GM23248 (cell line): ENCODE measurements at places on chromosomes 11 and 22. TPM values are rescaled to one million over a fixed set of nuclear protein-coding genes. Genes with fewer than 3 reads are reported as not detected.

DNA sequence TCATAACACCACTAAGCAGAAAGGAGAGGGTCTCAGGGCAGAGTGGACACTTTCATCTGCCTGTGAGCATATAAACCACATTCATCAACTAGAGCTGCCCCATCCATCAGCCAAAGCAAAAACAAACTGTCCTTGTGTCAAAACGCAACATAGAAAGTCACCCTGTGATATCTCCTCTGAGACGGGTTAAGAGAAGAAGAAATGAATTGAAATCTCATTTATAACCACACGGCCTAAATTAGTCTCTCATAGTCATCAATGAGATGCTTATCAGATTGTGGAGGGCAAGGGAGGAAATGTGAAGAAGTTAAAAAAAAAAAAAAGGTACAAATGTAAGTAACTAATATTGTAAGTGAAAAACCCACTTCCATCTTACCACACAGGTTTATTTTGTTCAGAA, 75.7 kb downstream of the SIK3 start:
- DNase-seq: no peak

GRCh38 chr11:35986947-35987346, 43.1 kb downstream of the LDLRAD3 start:
- DNase-seq: no peak

- DNase-seq: no peak
Observed at GRCh38 chr11:21556926-21557325, 636.0 kb upstream of the ANO5 start.

GRCh38 chr22:49160261-49161001, 667.2 kb downstream of the BRD1 start:
- DNase-seq: no peak

- DNase-seq: peak; percentile 73
Observed at GRCh38 chr22:38309614-38310517, 7.4 kb downstream of the CSNK1E start.

Gene VPREB3
- total RNA-seq: not detected in 2 replicates

DNA sequence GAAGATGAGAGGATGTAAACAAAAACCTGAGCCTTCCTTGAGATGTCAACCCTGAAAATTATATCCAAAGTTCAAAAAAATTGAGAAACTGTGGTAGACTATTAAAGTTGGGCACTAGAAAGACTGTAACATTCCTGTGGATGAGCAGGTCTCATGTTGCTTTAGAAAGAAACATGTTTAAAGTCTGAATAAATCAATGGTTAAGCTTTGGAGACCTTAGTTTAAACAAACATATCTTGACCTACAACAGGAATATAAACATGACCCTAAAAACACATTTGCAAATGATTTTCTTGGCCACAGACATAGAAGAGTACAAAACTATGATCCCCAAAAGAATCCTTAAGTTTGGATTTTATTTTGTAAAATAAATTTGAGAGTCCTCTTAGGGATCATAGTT, 38.1 kb upstream of the PCF11 start:
- no peak for DNase-seq

- peak; percentile 72 for DNase-seq
Observed at GRCh38 chr11:109247071-109247470, 174.9 kb upstream of the C11orf87 start.

Gene TST
- total RNA-seq: 44.5 and 46.7 TPM in 2 replicates

Gene PAMR1
- total RNA-seq: 141 and 151 TPM in 2 replicates

Gene ZNF70
- total RNA-seq: 2.5 and 3.3 TPM in 2 replicates

Gene FOSL1
- total RNA-seq: 80.6 and 88.9 TPM in 2 replicates

GRCh38 chr22:26065847-26066246, 103.4 kb upstream of the SEZ6L start:
- DNase-seq: no peak

DNA sequence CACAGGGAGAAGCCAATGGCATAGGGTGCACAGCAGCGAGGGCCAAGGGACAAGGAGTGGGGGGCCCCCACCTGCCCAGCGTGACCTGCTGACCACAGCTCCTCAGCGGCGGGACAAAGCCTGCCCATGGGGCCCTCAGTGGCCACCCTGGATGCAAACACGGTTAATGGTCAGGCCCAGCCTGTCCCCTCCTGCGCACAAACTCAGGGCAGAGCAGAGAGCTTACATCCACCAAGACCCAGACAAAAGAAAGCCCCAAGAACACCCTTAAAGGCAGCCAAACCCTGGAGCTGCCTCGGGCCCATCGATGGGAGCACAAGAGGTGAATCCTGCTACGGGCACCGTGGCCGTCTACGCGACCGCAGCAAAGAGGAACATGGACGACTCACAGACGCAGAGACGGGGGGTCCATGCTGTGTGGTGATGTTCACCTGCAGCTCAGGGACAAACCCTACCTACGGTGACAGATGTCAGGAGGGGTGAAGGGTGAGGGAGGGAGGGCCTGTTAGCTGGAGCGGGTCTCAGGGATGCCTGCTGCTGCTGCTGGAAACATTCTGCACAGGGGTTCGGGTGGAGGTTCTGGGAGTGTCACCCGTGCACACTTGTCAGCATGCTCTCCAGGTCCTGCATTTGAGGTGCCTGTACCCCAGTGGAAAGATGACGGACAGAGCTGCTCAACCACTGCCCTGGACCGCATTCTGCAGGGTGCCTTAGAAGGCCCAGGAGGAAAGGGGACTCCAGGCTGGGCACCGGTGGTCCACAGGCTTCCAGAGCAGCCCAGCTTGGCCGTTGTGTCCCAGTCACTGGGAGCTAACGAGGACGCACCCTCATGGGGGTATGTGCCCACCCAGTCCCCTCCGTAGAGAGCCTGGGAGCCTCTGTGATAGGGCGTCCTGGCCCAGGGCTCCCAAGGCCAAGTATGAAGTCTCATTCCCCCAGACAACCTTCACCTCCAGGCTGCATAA, 11.6 kb downstream of the ASCL2 start:
- no peak for DNase-seq

GRCh38 chr11:28939381-28939780, 831.2 kb downstream of the METTL15 start:
- DNase-seq: no peak

DNA sequence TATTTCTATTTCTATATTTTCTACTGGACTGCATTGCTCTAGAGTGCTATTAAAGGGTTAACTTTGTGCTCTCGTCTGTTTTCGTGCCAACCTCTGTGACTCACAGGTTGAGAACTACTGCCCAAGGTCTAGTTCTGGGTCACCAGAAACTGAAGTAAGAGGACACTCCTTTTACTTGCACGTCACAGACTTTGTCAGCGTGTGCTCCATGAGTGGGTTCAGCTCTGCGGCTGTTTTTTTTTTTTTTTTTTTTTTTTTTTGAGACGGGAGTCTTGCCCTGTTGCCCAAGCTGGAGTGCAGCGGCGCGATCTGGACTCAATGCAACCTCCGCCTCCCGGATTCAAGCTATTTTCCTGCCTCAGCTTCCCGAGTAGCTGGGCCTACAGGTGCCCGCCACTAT, 49.8 kb downstream of the CLMP start:
- peak; percentile 92 for DNase-seq

Gene OTOG
- not detected in 2 replicates for total RNA-seq

Gene MYO7A
- total RNA-seq: not detected in 2 replicates

DNA sequence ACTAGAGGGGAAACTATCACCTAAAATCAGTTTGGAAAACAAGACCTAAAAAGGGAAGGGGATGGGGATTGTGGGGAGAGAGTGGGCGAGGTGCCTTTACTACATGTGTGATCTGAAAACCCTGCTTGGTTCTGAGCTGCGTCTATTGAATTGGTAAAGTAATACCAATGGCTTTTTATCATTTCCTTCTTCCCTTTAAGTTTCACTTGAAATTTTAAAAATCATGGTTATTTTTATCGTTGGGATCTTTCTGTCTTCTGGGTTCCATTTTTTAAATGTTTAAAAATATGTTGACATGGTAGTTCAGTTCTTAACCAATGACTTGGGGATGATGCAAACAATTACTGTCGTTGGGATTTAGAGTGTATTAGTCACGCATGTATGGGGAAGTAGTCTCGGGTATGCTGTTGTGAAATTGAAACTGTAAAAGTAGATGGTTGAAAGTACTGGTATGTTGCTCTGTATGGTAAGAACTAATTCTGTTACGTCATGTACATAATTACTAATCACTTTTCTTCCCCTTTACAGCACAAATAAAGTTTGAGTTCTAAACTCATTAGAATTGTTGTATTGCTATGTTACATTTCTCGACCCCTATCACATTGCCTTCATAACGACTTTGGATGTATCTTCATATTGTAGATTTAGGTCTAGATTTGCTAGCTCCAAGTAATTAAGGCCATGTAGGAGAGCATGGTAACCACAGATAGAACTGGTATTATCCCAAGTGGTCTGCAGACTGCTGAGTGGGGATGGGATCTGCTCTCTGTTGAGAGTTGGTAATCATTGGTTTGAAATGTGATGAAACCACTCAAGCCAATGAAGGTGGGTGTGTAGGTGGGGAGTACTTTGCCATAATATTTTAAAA, 3.6 kb downstream of the NEAT1 start:
- peak; percentile 88 for DNase-seq

DNA sequence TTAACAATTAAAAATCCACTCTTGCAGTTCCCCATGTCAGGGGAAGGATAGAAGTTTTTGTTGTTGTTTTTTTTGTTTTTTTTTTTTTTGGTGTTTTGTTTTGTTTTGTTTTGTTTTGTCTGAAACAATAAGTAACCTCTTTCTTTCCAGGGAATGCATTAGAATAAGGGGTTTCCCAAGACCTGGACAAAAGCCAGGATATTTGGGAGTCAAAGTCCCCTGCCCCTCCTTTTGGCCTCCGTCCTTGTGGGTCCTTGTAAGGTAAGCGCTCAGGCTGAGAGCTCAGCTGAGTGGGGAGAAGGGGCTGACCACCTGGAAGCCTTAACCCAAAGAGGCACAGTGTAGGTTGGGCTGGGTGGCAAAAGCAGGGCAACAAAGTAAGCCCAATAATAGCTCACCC, 515.4 kb downstream of the SOX6 start:
- no peak for DNase-seq

Gene KCNK4
- total RNA-seq: not detected in 2 replicates

DNA sequence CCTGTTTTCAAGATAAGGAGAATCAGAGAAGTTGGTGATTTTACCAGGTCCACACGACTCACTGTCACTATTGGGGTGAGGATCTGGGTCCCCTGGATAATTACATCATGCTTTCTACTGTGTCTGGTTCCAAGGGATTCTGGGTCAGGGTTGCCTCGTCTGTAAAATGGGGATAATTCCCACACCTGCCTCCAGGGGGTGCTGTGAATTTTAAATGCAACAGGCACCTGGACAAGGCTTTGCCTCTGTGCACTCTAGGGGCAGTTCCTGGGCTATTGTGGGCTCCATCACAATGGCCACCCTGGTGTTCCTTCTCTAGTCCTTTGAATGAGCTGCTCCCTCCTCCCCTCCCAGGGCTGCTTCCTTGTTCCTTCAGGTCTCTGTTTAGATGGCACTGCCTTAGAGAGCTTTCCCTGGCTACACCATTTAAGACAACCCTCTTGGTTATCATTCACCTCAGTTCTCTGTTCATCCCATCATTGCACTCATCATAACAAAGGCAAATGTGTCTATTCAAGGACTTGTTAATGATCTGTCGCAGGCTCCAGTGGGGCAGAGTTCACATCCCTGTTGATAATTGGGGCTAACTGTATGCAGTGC, 178.6 kb downstream of the MIAT start:
- DNase-seq: peak; percentile 57

GRCh38 chr22:20243537-20244249, 24.4 kb downstream of the RTN4R start:
- DNase-seq: peak; percentile 81

- no peak for DNase-seq
Observed at GRCh38 chr11:2127482-2128129, 11.6 kb downstream of the IGF2 start.

- DNase-seq: peak; percentile 72
Observed at GRCh38 chr22:44729391-44730021, 22.9 kb upstream of the ARHGAP8 start.

- DNase-seq: peak; percentile 81
Observed at GRCh38 chr11:3995949-3996554, 98.5 kb upstream of the RRM1 start.

Gene FGF19
- total RNA-seq: not detected in 2 replicates

Gene SYT9
- total RNA-seq: not detected in 2 replicates

Gene IGSF22
- not detected in 2 replicates for total RNA-seq
